Right lobe of liver (tissue), 6 donors: ENCODE measurements at places on chromosomes 7 and 10. TPM values are rescaled to one million over a fixed set of nuclear protein-coding genes. Genes with fewer than 3 reads are reported as not detected.
A peak's percentile ranks its signal among the peaks of the same experiment; 100 is the strongest.

- no peak overlapping the region for H3K4me3 ChIP-seq
- H3K36me3 ChIP-seq: no peaks in the 10 kb centered on the region
- H3K27ac ChIP-seq: peak overlapping the region; percentile 41
- H3K4me1 ChIP-seq: no peaks in the 10 kb centered on the region
- no peak for DNase-seq
Observed at GRCh38 chr7:70571403-70571934, 560.5 kb upstream of the GALNT17 start.

DNA sequence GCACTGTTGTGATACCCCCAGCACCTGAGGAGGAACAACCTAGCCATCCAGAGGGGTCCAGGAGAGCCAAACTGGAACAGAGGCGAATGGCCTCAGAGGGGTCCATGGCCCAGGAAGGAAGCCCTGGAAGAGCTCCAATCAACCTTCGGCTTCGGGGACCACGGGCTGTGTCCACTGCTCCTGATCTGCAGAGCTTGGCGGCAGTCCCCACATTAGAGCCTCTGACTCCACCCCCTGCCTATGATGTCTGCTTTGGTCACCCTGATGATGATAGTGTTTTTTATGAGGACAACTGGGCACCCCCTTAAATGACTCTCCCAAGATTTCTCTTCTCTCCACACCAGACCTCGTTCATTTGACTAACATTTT lies 1.6 kb upstream of the CASP2 start:
- no peaks in the 10 kb centered on the region for H3K4me1 ChIP-seq
- no peaks in the 10 kb centered on the region for H3K27me3 ChIP-seq
- DNase-seq: no peak
- H3K36me3 ChIP-seq: no peaks in the 10 kb centered on the region
- H3K4me3 ChIP-seq: no peak overlapping the region

DNA sequence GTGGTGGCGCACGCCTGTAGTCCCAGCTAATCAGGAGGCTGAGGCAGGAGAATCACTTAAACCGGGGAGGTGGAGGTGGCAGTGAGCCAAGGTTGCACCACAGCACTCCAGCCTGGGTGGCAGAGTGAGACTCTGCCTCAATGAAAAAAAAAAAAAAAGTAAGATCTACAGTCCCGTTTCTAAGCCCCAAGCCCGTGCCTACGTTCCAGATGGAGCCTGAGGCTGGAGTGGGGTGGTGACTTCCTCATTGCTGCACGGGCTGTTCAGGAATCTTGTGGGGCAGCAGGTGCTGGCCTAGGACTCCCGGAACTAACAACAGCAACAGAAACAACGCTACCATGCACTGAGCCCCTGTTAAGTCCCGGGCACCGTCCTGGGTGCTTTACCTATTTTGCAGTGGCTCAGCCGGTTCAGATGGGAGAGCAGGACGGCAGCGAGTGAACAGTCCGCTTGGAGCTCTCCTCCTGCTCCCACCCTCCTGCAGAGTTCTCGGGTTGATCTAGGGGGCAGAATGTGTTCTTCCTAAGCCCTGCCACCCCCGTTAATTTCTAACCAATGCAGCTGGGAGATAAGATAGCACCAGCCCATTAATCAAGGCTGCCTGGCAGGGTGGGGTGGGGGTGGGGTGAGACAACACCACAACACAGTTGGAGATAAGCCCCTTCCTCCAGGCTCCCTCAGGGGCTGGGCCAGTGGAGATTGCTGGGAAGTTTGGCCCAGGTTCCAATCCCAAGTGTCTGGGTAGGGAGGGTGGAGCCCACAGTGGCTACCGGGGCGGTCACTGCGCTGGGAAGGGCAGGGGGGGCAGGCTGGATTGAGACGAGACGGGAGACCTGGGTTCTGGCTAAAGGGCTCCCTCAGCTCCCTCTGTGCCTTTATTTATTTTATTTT lies 17.0 kb upstream of the SFRP5 start:
- no peaks in the 10 kb centered on the region for H3K36me3 ChIP-seq
- H3K27me3 ChIP-seq: no peaks in the 10 kb centered on the region
- H3K4me1 ChIP-seq: no peaks in the 10 kb centered on the region
- H3K4me3 ChIP-seq: no peak overlapping the region
- H3K27ac ChIP-seq: no peak overlapping the region
- no peak for DNase-seq

DNA sequence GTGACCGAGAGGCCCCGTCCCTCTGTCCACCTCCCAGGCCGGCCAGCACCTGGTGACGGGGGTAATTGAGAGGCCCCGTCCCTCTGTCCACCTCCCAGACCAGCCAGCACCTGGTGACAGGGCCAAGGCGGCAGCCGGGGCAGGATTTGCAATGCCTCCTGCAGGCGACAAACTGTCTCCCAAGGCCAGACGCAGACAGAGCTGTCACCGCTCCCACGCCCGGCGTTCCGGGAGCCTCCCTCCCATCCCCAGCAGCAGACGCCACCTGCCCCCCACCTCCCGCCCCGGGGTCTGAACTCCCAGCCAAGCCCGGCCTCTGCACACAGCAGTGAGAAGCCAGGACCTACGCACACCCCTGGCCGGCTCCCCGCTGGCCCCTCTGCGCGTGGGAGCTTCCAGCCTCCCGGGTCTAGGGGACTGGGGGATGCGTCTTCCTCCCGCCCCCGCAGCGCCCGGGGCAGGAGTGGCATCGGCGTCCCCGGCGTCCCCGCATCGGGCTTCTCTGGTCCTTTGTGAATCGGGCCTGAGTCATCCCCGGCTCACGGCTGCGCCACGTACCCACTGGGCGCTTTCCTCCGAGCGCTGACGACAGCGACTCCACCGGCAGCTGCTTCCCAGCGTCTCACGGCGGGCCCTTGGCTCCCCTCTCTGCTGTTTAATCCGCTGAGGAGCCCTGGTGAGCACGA lies 95.1 kb upstream of the DIP2C start:
- peak; percentile 46 for DNase-seq
- H3K27ac ChIP-seq: no peak overlapping the region
- no peak overlapping the region for H3K4me3 ChIP-seq
- peaks cover 8% of the 10 kb centered on the region for H3K4me1 ChIP-seq
- H3K36me3 ChIP-seq: no peaks in the 10 kb centered on the region

- no peak overlapping the region for H3K4me3 ChIP-seq
- no peaks in the 10 kb centered on the region for H3K4me1 ChIP-seq
- no peaks in the 10 kb centered on the region for H3K36me3 ChIP-seq
- DNase-seq: no peak
- H3K27me3 ChIP-seq: no peaks in the 10 kb centered on the region
- no peak overlapping the region for H3K27ac ChIP-seq
Observed at GRCh38 chr10:101260764-101261481, 31.7 kb upstream of the LBX1 start.

GRCh38 chr10:119131512-119132240 lies 27.8 kb downstream of the DENND10 start:
- peak overlapping the region; percentile 78 for H3K27ac ChIP-seq
- H3K27me3 ChIP-seq: no peaks in the 10 kb centered on the region
- H3K36me3 ChIP-seq: no peaks in the 10 kb centered on the region
- H3K4me1 ChIP-seq: no peaks in the 10 kb centered on the region

GRCh38 chr10:62562101-62562500 lies 187.9 kb downstream of the ZNF365 start:
- no peak overlapping the region for H3K4me3 ChIP-seq
- no peak for DNase-seq
- H3K4me1 ChIP-seq: no peaks in the 10 kb centered on the region
- no peaks in the 10 kb centered on the region for H3K36me3 ChIP-seq
- H3K27ac ChIP-seq: no peak overlapping the region
- H3K27me3 ChIP-seq: no peaks in the 10 kb centered on the region

METTL2B gene
- total RNA-seq: 10.8 TPM

NPY4R2 gene
- total RNA-seq: not detected

DNA sequence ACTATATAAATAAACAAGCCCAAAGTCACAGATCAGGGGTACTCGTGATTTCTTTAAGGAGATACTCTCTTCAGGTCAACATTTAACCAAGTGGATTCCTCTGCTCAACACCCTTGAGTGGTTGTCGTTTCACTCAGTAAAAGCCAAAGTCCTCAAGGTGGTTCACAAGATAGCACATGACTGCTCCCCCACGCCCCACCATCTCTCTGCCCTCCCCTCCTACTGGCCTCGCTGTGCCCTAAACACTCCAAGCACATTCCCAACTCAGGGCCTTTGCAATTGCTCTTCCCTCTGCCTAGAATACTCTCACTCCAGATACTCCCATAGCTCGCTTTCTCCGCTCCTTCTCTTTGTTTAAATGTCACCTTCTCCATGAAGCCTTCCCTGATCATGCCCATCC lies 72.1 kb upstream of the FHIP2A start:
- no peak for DNase-seq
- H3K4me1 ChIP-seq: no peaks in the 10 kb centered on the region
- no peak overlapping the region for H3K27ac ChIP-seq
- no peak overlapping the region for H3K4me3 ChIP-seq

DNA sequence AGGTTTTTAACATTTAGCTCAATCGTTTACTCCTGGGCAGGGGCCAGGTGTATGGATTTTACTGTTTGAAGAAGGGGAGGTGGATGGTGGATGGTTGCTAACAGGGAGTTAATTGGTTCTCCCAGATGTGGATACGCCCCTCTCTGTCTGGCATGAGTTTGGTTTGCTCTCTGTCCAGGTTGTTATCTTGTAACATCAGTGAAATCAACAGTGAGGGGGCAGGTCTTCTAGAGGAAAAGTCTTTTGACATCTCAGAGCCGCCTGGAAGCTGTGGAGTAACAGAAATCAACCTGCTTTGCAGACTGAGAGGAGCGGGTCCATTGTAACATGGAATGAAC lies 243.4 kb downstream of the MGMT start:
- H3K4me1 ChIP-seq: peaks cover 35% of the 10 kb centered on the region
- peak; percentile 90 for DNase-seq
- no peaks in the 10 kb centered on the region for H3K27me3 ChIP-seq
- H3K27ac ChIP-seq: no peak overlapping the region

- no peaks in the 10 kb centered on the region for H3K36me3 ChIP-seq
- no peak overlapping the region for H3K27ac ChIP-seq
- no peak for DNase-seq
- no peaks in the 10 kb centered on the region for H3K27me3 ChIP-seq
- no peaks in the 10 kb centered on the region for H3K4me1 ChIP-seq
Observed at GRCh38 chr7:89223900-89224395, 428.4 kb upstream of the TEX47 start.

DNA sequence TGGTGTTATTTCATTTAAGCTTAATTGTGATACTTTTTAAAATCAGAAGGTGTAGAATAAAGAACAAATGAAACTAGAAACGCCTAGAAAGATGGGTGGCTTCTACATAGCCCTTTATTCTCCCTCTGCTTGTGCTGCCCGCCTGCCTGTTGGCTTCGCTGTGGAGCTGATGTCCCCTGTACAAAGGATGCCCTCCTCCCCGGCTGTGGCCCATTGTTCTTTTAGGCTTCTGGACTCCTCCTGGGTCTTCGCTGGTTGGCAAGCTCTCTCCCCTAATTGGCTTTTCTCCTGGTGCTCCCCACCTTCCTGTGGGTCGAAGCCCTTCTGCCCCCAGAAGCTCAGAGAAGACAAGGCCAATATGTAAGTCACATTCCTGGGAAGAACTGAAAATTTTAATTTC lies 98.2 kb downstream of the FANK1 start:
- H3K4me3 ChIP-seq: no peak overlapping the region
- no peak overlapping the region for H3K27ac ChIP-seq
- no peaks in the 10 kb centered on the region for H3K27me3 ChIP-seq
- H3K36me3 ChIP-seq: no peaks in the 10 kb centered on the region
- no peak for DNase-seq

DNA sequence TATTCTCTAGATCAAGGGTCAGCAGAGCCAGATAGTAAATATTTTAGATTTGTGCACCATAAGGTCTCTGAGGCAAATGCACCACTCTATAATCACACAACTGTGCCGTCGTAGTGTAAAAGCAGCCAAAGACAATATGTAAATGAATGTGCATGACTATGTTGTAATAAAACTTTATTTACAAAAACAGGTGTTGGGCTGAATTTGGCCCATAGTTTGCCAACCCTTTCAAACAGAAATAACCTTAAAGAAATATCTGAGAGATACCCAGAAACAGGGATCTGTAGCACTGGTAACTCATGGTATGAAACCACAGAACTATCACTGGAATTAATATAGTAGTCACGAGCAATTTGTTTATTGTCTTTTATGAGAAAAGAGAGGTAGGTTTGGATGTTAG lies 86.0 kb downstream of the ARID5B start:
- no peaks in the 10 kb centered on the region for H3K36me3 ChIP-seq
- no peak for DNase-seq
- no peaks in the 10 kb centered on the region for H3K27me3 ChIP-seq
- H3K4me3 ChIP-seq: no peak overlapping the region
- no peak overlapping the region for H3K27ac ChIP-seq

GRCh38 chr7:50307368-50308032 lies 3.0 kb downstream of the IKZF1 start:
- no peaks in the 10 kb centered on the region for H3K27me3 ChIP-seq
- H3K4me1 ChIP-seq: no peaks in the 10 kb centered on the region
- no peaks in the 10 kb centered on the region for H3K36me3 ChIP-seq
- no peak for DNase-seq
- no peak overlapping the region for H3K27ac ChIP-seq

DNA sequence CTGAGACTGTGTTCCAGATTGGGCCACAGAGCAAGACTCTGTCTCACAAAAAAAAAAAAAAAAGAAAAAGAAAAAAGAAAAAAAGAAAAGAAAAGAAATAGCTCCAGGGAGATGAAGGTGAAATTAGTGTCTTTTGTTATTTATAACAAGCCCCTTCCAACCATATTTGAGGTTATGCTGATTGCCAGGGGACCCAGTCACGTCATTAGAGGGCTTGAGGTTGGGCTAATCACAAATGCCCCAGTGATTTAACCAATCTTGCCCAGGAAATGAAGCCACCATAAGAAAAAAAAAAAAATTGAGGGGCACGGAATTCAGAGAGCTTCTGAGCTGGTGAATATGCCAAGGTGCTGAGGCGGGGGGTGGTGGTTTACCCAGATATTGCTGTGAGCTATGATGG lies 11.3 kb upstream of the RNF216 start:
- H3K4me1 ChIP-seq: no peaks in the 10 kb centered on the region
- no peak overlapping the region for H3K4me3 ChIP-seq
- no peak overlapping the region for H3K27ac ChIP-seq
- H3K27me3 ChIP-seq: no peaks in the 10 kb centered on the region
- H3K36me3 ChIP-seq: no peaks in the 10 kb centered on the region

SPDYE16 gene
- not detected for total RNA-seq

DNA sequence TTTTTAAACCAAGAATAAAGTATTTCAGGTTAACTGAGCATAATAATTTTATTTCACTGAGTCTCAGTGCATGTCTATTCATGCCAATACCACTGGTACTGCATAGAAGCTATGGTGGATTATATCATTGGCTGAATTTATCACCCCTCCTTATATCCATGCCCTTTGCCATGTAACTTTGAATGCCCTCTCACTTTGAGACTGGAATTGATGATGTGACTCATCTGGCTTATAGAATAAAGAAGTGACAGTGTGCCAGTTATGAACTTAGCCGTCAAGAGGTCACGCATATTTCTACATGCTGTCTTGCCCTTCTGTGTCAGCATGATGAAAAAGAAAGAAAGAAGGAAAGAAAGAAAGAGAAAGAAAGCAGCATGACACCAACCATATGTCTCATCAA lies 20.7 kb upstream of the ABLIM1 start:
- H3K4me1 ChIP-seq: peaks cover 10% of the 10 kb centered on the region
- no peaks in the 10 kb centered on the region for H3K36me3 ChIP-seq
- H3K27ac ChIP-seq: no peak overlapping the region
